ENCODE measurements at places on chromosomes 7 and 10.

DNA sequence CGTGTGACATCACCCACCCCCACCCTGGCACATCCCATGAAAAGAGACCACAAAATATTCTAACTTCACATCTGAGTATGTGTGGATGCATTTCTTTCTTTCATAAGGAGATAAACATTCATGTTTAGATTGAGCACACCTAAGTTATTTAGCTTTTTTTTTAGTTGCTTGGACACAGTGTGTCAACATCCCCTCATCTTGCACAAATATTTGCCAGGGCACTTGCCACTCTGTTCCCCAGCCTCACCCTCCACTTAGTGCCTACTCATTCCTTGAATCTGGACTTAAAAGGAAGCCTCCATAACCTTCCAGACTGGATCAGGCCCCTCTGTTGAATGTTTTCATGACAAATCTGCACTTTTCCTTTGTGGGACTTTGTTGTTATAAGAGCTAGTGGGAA, 338.9 kb upstream of the IGFBP3 start:
- peak; percentile 2 for DNase-seq

GRCh38 chr10:124078714-124079113, 14.7 kb downstream of the CHST15 start:
- DNase-seq = no peak

DNA sequence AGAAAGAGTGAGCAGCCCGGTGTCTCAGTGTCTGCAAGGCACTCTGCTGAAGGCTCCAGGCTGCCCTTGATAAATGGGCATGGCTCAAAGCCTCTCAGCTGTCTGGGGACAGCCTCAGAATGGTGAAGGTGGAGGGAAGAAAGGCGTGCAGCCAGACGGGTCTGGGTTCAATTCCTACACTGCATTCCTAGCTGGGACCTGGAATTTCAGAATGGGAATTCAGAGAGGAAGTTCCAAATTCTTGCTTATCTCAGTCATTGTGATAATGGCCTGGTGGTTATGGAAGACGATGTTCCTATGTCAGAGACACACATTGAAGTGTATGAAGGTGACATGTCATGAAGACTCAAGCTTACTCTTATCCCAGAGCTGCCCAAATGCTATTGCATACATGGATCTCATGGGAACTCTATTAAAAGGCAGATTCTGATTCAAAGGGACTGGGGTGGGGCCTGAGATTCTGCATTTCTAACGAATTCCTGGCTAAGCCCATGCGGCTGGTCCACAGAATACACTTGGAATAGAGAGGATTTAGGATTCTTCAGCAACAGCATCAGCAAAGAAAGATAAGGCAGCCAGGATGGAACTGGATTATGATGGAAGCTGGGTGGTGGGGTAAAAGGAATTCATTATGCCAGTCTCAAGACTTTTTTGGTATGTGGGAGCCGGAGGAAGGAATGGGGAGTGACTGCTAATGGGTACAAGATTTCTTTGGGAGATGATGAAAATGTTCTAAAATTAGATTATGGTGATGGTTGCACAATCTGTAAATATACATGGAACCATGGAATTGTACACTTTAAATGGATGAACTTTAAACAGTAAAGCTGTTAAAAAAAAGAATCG, 82.6 kb upstream of the ZMIZ1 start:
- DNase-seq = peak; percentile 79

DNA sequence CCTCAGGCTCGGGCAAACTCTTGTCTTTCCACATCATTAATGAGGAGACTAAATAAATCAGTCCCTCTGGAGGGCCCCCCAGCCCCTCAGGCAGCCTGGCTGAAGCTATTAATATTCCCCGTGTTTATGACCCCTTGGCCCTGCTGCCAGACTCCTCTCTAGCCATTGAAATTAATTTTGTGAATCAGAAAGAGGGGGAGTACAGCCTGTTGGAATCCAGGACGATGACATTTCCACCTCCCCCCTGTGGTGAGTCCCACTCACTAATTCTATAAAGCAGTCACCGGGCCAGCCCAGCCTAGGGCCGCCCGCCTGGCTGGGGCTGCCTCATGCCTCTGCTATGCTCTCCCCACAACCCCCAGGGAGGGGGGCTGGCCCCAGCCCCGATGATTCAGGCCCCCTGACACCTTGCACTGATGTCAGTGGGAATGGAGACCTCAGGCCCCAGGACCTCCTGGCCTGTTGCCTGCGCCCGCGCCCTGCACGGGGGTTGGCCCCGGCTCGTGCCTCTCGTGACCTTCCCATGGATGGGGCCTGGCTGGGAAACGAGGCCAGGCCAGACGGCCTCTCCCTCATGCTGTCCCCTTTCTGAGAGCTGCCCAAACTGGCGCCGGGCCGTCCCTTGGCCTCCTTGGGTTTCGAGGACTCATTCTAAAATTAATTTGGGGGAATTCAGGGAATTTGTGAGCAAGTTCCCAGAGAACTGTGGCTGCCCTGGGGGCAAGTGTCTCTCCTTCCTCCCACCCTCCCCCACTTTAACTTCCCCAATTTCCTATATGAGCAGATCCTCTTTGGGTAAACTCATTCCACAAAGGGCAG, 34.0 kb downstream of the TMEM270 start:
- DNase-seq = peak; percentile 99
